Fibroblast of gingiva (primary cell): ENCODE measurements at places on chromosomes 3 and 15.

GRCh38 chr3:52238193-52238760 is 681 bp downstream of the TWF2 start:
- DNase-seq, result no peak

GRCh38 chr3:155736381-155736780 is 8.5 kb downstream of the PLCH1 start:
- no peak for DNase-seq

GRCh38 chr3:193680220-193680619 is 87.2 kb downstream of the OPA1 start:
- DNase-seq, result no peak

GRCh38 chr15:71221417-71221816 is 106.1 kb downstream of the THSD4 start:
- DNase-seq, result no peak

DNA sequence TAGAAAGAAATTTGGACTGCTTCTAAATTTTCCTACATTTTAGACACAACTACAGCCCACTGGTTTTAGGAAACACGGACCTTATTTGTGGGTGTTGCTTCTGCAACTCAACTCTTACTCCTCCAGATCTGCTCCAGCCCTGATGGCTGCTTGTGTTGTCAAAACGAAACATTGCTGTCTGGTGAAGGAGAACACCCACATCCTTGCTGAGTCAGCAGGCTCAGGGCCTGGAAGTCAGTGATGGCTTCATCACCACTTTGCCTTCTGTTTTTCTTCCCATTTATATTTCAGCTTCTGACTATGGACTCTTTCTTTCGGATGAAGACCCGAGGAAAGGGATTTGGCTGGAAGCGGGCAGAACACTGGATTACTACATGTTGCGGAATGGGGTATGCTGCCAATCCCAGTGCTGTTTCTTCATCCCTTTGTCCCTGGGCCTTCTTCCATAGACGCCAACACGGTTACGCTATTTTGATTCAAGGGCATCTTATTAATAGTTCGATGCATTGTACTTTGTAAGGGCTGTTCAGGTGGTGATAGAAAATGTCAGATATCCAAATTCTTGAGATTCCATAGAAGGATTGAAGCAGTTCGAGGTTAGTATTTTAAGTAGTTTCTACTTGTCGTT is 392.6 kb upstream of the TPM1 start:
- DNase-seq, result no peak

- DNase-seq, result no peak
Observed at GRCh38 chr15:37054336-37054735, 46.0 kb downstream of the MEIS2 start.

DNA sequence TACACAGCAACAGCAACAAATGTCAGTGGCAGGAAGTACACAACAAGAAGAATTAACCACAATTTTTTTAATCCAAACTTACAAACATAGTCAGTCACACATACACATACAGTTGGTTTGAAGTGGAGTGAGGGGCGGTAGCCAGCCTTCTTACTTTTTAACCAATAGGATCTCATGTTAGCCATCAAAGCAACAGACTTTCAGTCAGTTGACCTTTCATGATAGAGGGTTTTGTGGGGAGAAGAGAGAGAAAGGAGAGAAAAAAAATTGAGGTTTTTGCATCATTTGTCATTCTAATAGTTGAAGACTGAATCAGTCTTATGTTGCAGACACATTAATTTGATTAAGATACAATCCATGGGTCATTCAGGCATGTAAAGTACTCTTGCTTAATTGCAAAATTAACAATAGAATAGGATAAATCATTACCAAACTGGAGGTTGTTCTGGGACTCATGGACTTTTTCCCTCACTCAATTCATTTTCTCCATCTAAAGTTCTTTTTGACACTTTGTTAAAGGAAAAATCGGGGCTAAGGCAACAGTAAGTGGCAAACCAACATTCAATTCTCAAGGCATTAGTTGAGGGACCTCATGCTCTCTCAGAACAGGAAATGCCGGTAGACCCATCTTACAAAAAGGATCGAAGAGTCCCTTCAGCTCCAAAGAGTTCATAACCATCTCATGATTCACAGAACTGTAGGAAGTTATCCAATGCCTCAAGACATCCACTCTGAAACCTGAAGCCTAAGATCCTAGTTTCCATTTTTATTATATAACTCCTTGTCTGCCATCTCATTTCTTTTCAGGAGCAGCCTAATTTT is 159.5 kb upstream of the LPP start:
- no peak for DNase-seq

DNA sequence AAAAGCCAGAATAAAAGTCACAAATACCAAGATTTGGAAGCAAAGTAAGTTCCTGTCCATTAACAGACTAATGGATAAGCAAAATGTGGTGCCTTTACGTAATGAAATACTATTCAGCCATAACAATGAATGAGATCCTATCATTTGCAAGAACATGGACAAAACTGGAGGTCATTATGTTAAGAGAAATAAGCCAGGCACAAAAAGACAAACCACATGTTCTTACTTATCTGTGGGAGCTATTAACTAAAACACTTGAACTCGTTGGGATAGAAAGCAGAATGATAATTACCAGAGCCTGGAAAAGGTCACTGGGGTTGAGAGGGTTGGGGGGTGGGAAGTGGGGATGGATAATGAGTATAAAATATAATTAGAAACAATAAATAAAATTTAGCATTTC is 1015.9 kb downstream of the OTOL1 start:
- DNase-seq, result no peak

DNA sequence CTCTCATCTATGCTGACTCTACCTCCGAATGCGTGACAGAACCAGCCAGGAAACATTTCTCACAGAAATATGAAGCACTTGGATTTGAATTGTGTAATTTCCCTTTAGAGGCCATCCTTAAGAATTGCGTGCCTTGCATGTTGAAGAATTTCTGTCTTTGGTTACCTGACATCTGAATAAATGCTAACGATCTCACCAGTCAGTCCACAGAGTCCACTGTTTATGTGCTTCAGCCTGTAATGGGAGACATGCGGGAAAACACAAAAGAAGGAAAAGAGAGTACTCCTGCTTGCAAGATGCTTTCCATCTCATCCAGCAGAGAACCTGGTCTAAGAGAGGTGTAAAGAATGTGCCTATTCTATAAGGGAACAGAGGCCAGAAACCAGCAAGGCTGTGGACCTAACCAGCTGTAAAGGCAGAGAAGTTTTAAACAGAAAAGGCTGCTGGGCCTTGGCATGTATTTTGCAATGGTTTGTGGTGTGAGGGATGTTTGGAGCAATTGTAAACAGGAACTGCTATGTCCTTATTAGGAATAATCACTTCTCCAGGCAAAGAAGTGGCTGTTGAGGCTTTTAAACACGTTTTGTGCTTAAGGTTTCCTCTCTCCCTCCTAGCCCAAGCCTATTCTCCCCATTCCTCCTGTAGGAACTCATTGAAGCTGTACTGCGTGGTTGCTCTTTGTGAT is 36.4 kb upstream of the BOC start:
- DNase-seq, result peak; percentile 41

DNA sequence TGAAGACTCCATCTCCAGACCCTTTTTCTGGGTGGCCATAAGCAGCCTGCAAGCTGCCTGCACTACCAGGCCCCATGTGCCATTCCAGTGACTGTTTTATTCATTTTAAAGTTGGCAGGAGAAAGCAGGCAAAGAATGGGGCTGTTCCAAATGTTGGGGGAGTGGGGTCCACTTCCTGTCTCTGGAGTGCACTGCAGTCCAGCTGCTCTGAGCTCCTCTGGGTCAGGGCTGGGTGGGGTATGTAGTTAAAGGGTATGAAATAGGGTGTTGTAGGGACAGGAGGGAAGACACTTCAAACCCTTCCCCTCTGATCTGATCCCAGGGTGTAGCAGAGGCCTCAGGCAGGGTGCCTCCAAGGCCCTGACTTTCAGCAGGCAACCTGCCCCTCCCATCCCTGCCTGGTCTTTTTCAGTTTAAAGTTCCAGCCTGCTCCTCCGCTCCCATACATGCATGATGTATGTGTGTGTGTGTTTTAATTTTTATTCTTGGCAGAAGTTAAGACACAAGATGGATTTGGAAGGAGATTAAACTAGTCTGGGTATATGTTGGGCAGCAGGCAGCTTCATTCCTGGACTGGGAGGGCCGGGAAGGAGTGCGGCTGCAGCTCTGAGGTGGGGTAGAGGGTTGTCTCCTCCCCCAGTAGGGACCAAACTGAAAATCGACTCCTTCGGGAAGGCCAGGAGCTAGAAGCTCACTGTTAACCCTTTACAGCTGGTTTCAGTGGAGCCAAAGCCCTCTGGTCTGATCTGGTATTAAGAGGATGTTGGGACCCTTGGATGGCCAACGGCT is 17.3 kb downstream of the BOC start:
- DNase-seq, result no peak

- DNase-seq, result no peak
Observed at GRCh38 chr15:68721886-68722285, 98.8 kb downstream of the ANP32A start.

- peak; percentile 99 for DNase-seq
Observed at GRCh38 chr3:72347819-72348319, 500.4 kb downstream of the SHQ1 start.

- no peak for DNase-seq
Observed at GRCh38 chr15:85168642-85169173, 187.1 kb downstream of the PDE8A start.

DNA sequence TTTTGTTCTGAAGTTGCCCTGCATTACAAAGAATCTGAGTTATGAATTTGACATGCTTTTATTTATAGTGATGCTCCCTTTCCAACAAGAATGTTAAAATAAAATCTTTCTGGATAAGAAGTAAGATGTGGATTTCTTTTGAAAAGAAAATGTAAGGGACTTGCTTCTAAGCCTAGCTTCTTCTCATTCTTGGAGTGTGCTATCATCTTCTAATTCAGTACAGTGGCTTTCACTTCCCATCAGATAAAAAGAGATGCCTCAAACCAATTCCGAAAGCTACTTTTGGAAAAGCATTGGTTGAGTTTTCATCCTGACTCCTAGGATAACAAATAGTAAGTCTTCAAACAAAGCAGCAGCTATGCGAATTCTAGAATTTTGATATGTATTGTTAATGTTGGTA is 197.0 kb upstream of the ZPLD1 start:
- no peak for DNase-seq

DNA sequence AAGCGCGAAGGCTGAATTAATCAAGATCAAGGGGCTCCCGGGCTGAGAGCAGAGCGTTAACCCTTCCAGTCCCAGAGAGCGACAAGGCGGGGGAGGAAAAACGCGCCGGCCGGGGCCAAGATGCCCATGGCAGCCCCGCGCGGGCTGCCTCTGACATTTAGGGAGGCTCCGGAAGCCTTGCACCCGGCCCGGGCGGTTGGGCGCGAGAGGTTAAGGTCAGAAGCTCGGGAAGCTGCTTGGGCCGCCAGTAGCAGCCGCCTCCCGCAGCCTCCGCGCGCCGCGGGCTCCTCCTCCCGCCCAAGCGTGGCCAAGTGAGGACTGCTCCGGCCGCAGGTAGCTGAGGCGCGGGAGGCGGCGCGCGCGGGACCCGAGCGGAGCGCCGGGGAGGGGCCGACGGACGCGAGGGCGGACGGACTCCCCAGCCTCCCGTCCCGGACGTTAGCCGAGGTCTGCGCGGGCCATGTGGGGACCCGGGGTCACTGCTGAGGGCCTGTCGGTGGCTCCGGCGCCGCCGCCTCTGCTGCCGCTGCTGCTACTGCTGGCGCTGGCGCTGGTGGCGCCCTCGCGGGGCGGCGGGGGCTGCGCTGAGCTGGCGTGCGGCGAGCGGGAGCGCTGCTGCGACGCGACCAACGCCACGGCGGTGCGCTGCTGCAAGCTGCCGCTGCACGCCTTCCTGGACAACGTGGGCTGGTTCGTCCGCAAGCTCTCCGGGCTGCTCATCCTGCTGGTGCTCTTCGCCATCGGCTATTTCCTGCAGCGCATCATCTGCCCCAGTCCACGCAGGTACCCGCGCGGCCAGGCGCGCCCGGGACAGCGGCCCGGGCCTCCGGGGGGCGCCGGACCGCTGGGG is at the start of gene C3orf80:
C3orf80 (plus strand) TSS at position 247 of the 850 bp plus-strand sequence; CDS start at position 461, 214 bp downstream.
- DNase-seq, result peak; percentile 16

DNA sequence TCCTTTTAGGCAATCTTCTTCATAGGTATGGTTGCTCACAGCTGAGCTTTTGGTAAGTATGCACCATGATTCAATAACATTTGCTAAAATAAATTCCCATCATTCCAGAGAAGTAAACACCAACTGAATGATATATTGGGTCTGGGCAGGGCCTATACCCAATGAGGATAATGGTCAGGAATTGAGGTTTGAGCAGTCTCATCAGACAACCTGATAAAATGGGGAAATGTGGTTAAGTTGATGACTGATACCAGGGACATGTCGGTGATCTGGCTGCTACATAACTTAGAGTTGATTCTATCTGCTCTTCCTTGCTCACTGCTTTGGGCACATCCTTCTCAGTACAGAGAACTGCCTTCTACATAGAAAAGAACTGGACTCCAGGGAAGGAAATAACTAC is 92.9 kb downstream of the GPR156 start:
- DNase-seq, result no peak

DNA sequence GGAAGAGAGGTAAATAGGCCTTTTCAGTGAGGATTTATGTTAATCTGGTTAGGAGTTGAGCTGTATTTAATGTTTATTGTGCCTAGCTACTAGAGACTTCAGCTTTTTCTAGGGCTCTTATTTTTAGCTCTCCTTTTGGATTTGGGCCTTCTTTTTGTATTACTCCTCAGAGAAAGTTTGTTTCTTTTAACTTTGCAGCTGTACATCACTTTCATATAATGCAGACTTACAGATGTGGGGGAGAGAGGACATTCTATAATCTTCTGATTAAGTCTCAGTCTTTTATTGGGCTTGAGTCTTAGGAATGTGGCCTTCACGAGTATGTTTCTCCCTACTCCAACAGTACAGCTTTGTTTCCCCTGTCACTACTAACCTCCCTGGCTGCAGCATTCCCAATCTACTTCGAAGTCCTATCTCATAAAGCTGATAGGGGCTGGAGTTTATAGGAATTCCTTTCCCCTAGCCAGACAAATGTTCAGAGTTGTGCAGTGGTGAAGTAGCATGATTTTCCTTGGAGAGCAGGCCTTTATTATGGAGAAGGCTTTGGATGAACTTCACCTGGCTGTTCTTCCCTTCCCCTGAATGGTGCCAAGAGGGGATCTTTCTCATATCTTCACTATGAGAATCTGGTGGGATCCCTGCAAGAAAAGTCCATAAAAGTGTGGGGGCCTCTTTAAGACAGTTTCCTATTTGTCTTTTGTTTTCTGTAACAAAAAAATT is 82.2 kb upstream of the CBLB start:
- no peak for DNase-seq

DNA sequence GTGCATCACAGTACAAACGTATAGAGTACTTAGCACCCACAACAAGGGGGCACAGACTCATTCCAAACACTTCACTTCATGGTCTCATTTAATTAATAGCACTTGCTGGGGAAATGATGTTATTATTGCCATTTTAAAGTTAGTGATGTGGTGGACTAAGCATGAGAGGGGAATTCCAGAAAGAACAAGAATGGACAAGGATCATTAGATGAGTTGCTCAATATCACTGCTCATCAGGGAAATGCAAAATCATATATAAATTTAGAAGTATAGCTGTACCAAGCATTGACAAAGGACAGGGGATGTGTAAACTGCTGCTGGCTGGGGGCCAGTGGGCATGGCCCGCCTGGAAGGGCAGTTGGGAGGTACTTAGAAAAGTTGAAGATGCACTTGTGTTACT is 14.6 kb downstream of the PRR20G start:
- DNase-seq, result no peak
